Ascending aorta (tissue), 2 donors: ENCODE measurements at places on chromosomes 3 and 15. TPM values are rescaled to one million over a fixed set of nuclear protein-coding genes. Genes with fewer than 3 reads are reported as not detected.

The IGSF11 gene
- not detected for total RNA-seq

- peaks cover 65% of the 10 kb centered on the region for H3K36me3 ChIP-seq
- H3K4me3 ChIP-seq, result no peak overlapping the region
- no peak overlapping the region for H3K27ac ChIP-seq
- no peaks in the 10 kb centered on the region for H3K27me3 ChIP-seq
Measured at GRCh38 chr15:50970524-50970923, 62.0 kb downstream of the AP4E1 start.

GRCh38 chr3:82229397-82229796, 468.0 kb upstream of the GBE1 start:
- H3K36me3 ChIP-seq, result no peaks in the 10 kb centered on the region
- no peak overlapping the region for H3K4me3 ChIP-seq
- no peaks in the 10 kb centered on the region for H3K4me1 ChIP-seq
- DNase-seq, result no peak

The GUCA1C gene
- total RNA-seq, result not detected

DNA sequence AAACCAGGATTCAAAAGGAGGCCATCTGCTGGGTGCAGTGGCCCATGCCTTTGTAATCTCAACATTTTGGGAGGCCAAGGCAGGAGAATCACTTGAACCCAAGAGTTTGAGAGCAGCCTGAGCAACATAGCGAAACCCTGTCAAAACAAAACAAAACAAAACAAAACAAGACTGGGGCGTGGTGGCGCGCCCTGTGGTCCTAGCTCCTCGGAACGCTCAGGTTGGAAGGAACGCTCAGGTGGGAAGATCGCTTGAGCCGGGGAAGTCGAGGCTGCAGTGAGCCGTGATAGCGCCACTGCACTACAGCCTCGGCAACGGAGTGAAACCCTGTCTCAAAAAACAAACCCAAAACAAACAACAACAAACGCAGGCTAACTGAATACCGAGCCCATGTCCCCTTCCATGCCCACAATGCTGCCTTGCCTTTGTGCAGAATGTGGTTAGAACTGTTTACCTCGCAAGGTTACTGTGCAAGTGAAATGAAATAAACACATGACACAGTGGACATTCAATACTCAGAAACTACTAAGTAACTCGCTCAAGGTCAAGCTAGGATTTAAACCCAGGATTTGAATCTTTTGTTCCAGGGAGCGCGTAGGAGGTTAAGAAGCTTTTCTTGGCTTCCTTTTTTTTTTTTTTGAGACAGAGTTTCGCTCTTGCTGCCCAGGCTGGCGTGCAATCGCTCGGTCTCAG, 766 bp upstream of the EMC4 start:
- DNase-seq, result no peak
- peaks cover 5% of the 10 kb centered on the region for H3K4me1 ChIP-seq
- no peaks in the 10 kb centered on the region for H3K27me3 ChIP-seq
- peak overlapping the region; percentile 90 for H3K4me3 ChIP-seq

- H3K27ac ChIP-seq, result no peak overlapping the region
- no peaks in the 10 kb centered on the region for H3K36me3 ChIP-seq
- no peak overlapping the region for H3K4me3 ChIP-seq
- DNase-seq, result no peak
- no peaks in the 10 kb centered on the region for H3K4me1 ChIP-seq
Measured at GRCh38 chr15:95894407-95894956, 436.0 kb upstream of the NR2F2 start.

GRCh38 chr3:124878561-124879336, 8.4 kb downstream of the ITGB5 start:
- peak overlapping the region; percentile 31 for H3K4me3 ChIP-seq
- peak overlapping the region; percentile 91 for H3K27ac ChIP-seq
- H3K27me3 ChIP-seq, result no peaks in the 10 kb centered on the region
- peak; percentile 89 for DNase-seq

The HYAL2 gene
- total RNA-seq, result 449 TPM

DNA sequence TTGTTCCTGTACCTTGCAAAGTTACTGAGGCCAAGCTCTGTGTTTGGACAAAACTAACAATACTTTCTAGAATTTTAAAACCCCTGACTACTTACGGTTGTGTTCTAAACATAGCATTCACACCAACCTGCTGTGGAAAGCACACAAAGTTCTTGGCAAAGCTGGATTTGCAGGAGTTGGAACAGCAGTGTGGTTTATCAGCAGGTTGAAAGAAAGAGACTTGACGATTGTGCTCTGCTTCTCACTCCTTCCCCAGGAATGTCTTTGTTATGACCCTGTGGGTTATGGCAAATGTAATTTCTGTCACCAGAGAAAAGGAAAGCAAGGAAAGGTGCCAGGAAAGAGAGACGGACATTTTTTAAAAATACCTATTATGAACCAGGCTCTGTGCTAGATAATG, 165.5 kb upstream of the TGFBR2 start:
- peak; percentile 18 for DNase-seq
- H3K4me1 ChIP-seq, result peaks cover 71% of the 10 kb centered on the region
- H3K27me3 ChIP-seq, result no peaks in the 10 kb centered on the region
- H3K27ac ChIP-seq, result peak overlapping the region; percentile 83
- no peak overlapping the region for H3K4me3 ChIP-seq
- H3K36me3 ChIP-seq, result no peaks in the 10 kb centered on the region

DNA sequence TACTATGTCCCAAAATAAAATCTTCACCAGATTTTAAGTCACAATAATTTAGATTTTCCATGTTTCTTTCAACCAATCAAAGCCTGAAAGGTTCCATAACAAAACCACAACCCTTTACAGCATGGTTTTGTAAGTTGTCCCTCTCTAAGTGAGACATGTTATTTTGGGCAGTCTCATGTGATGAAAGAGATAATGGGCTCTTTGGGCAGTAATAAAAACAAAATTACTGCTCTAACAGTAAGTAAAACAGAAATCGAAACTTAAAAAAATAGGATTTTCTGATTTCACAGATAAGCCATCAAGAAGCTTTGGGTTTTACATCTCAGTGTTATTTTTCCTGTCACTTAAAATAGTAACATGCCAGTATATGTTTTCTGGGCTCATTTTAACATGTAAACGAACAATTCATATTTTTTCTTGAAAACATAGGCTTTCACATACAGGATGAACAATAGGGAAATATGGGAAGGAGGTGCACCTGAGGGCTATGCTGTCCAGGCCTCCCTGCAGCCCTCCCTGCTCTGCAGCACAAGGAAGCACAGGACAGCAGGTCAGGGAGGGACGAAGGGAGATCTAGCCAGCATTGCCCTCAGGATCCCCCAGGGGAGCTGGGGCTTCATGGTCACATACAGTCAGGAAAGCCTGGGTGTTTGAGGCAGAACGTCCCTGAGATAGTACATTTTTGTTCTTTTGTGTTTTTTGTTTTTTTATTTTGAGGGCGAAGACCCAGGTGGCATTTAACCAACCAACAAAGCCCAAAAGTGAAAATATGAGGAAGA, 157.4 kb downstream of the SHOX2 start:
- H3K27ac ChIP-seq, result no peak overlapping the region
- no peak overlapping the region for H3K4me3 ChIP-seq
- H3K36me3 ChIP-seq, result no peaks in the 10 kb centered on the region

DNA sequence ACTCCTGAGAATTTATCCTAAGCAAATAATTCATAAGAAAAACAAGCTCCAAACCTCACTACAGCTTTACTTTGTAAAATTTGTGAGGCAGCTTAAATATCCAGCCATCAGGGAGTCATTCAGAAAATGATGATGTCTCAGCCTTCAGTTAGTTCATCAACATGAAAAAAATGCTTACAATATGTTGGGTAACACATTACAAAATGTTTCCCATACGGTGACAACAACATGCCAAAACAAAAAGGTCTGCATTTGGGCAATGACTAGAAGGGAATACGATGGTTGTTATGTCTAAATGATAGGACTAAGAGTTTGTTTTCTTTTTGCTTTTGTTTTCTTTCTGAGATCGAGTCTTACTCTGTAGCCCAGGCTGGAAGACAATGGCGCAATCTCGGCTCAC, 47.0 kb upstream of the CFAP161 start:
- no peak overlapping the region for H3K27ac ChIP-seq
- DNase-seq, result no peak
- no peaks in the 10 kb centered on the region for H3K27me3 ChIP-seq

DNA sequence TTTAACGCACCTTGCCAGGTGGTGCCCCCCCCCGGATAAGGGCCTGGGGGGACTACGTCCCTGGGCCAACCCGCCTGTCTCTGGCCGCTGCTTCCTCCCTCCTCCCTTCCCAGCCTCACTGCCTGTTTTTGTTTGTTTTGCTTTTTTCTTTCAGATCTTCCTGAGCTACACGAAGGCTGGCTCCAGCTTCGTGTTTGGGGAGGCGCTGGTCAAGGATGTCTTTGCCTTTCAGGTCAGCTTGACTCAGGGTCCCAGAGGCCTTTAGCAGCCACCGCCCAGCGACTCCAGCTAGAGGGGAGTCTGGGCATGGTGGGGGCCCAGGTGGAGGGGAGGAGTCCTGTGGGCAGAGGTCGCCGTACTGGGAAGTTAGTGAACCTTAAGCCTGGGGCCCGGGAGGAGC, 24.1 kb downstream of the SLC28A1 start:
- H3K27ac ChIP-seq, result peak overlapping the region; percentile 83
- peaks cover 32% of the 10 kb centered on the region for H3K4me1 ChIP-seq
- no peaks in the 10 kb centered on the region for H3K27me3 ChIP-seq
- H3K4me3 ChIP-seq, result no peak overlapping the region

- H3K4me3 ChIP-seq, result no peak overlapping the region
- peak overlapping the region; percentile 53 for H3K27ac ChIP-seq
- H3K36me3 ChIP-seq, result no peaks in the 10 kb centered on the region
- H3K4me1 ChIP-seq, result peaks cover 11% of the 10 kb centered on the region
- no peak for DNase-seq
- no peaks in the 10 kb centered on the region for H3K27me3 ChIP-seq
Measured at GRCh38 chr15:62503451-62503850, 338.4 kb upstream of the C2CD4B start.

GRCh38 chr3:190903156-190903555, 40.7 kb upstream of the GMNC start:
- no peaks in the 10 kb centered on the region for H3K36me3 ChIP-seq
- H3K27ac ChIP-seq, result no peak overlapping the region
- no peaks in the 10 kb centered on the region for H3K27me3 ChIP-seq
- H3K4me3 ChIP-seq, result no peak overlapping the region
- no peaks in the 10 kb centered on the region for H3K4me1 ChIP-seq

- H3K4me3 ChIP-seq, result no peak overlapping the region
- no peak for DNase-seq
Measured at GRCh38 chr3:127809611-127810010, 12.7 kb downstream of the MGLL start.

The CELSR3 gene
- total RNA-seq, result 2.6 TPM

DNA sequence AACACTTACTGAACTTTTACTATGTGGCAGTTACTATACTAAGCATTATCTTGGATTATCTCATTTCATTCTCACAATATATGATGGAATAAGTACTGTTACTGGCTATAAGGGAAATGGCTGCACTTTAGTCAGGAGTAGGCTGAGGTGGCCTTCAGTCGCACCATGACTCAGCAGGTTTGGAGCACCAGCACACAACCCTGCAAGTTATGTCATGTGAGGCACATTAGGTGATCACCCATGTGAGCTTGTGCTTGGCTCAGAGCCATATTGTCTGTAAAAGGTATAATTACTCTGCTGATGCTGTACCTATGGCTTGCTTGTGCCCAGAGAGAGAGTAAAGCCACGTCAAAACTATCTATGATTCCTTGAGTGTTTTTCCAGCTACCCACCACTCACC, 54.1 kb upstream of the TIPARP start:
- H3K27me3 ChIP-seq, result no peaks in the 10 kb centered on the region
- H3K27ac ChIP-seq, result no peak overlapping the region
- no peak for DNase-seq
- no peaks in the 10 kb centered on the region for H3K36me3 ChIP-seq

- DNase-seq, result no peak
- no peak overlapping the region for H3K27ac ChIP-seq
- H3K27me3 ChIP-seq, result no peaks in the 10 kb centered on the region
- H3K36me3 ChIP-seq, result no peaks in the 10 kb centered on the region
- no peak overlapping the region for H3K4me3 ChIP-seq
- no peaks in the 10 kb centered on the region for H3K4me1 ChIP-seq
Measured at GRCh38 chr3:153970047-153970446, 151.1 kb upstream of the ARHGEF26 start.

The MOBP gene
- not detected for total RNA-seq

- no peaks in the 10 kb centered on the region for H3K36me3 ChIP-seq
- no peak overlapping the region for H3K27ac ChIP-seq
- H3K4me1 ChIP-seq, result no peaks in the 10 kb centered on the region
Measured at GRCh38 chr3:178841011-178841410, 230.6 kb downstream of the ZMAT3 start.

GRCh38 chr3:17110660-17111396, 226.1 kb downstream of the PLCL2 start:
- H3K27me3 ChIP-seq, result no peaks in the 10 kb centered on the region
- DNase-seq, result no peak
- no peak overlapping the region for H3K4me3 ChIP-seq
- no peaks in the 10 kb centered on the region for H3K36me3 ChIP-seq

DNA sequence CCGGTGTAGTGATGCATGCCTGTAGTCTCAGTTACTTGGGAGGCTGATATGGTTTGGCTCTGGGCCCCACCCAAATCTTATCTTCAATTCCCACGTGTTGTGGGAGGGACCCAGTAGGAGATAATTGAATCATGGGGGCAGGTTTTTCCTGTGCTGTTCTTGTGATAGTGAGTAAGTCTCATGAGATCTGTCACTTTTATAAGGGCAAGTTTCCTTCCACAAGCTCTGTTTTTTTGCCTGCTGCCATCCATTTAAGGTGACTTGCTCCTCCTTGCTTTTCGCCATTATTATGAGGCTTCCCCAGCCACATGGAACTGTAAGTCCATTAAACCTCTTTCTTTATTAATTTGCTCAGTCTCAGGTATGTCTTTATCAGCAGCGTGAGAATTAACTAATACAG, 566.7 kb upstream of the NECTIN3 start:
- H3K36me3 ChIP-seq, result no peaks in the 10 kb centered on the region
- no peaks in the 10 kb centered on the region for H3K4me1 ChIP-seq
- no peak overlapping the region for H3K27ac ChIP-seq
- H3K27me3 ChIP-seq, result no peaks in the 10 kb centered on the region
- no peak for DNase-seq

The SLCO2A1 gene
- 111 TPM for total RNA-seq

DNA sequence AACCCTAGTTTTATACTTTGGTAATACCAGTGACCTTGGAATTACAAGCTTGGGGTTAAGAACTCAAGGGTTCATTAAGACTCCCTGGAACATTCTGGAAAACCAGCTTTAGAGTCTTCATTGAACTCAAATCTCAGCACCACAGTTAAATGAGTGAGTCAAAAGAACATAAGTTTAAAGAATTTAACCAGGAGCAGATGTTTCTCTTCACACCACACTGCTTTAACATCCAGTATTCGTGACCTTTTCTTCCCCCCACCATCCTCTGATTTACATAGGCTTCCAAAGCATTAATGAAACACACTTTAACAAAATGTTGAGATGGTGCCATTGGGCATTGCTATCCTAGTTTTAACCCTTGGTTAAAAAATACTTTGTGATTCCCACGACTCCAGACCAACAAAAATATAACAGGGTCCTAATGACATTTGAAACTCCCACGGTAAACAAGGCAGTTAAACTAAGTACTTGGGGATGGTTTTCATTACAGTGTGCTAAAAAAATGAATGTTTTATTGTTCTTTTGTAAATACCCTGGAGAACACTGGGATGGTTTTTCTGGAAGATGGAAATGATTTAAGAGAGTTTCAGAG, 123.9 kb downstream of the OXNAD1 start:
- H3K4me3 ChIP-seq, result no peak overlapping the region
- no peak overlapping the region for H3K27ac ChIP-seq
- DNase-seq, result no peak
- no peaks in the 10 kb centered on the region for H3K27me3 ChIP-seq
- no peaks in the 10 kb centered on the region for H3K4me1 ChIP-seq
